ENCODE measurements at places on chromosomes 3 and 15. TPM values are rescaled to one million over a fixed set of nuclear protein-coding genes. Genes with fewer than 3 reads are reported as not detected.

TM4SF4 gene
- 0.89 TPM for total RNA-seq

ATP13A4 gene
- total RNA-seq: not detected

PROK2 gene
- total RNA-seq: not detected

FBXW12 gene
- total RNA-seq: not detected

ASTE1 gene
- total RNA-seq: 4.3 TPM

OR4F6 gene
- total RNA-seq: not detected

LMAN1L gene
- not detected for total RNA-seq

SLC22A14 gene
- not detected for total RNA-seq

FBN1 gene
- total RNA-seq: 620 TPM

DNA sequence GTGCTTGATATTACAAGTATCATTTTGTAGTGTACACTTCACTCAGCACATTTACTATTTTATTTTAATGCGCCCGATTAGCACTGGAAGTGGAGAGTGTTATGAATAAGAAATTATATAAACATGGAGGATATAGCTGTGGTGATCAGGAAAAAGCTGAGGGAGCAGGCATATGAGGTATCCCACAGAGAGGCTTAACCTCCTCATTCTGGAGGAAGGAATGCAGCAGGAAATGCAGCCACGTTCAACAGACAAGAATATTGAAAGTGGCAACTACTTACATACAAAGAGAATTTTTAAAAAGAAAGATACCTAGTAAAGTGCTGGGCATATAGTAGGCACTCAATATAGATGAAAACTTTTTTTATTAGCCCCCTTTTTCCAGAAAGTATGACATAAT is 166.0 kb upstream of the SATB1 start:
- DNase-seq: no peak

GRCh38 chr3:152295806-152296205 is 27.1 kb downstream of the MBNL1 start:
- no peak for DNase-seq

DNA sequence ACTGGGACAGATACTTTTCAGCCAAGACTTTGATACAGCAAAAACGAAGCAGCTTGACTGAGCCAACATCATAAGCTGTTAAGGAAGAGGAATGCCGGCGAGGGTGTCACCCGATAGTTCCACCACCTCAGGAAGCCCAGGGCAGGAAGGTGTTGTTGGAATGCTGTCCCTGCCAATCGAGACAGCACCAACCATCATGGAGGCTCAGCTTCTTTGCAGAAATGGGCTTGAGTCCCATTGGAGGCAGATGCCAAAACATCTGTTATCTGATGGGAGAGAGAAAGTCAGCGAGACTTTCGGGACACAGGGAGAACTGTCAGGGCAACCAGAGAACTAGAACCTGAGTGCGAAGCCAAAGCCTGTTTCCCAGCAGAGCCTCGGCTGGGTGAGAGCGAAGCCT is 50.7 kb downstream of the CA12 start:
- no peak for DNase-seq

DNA sequence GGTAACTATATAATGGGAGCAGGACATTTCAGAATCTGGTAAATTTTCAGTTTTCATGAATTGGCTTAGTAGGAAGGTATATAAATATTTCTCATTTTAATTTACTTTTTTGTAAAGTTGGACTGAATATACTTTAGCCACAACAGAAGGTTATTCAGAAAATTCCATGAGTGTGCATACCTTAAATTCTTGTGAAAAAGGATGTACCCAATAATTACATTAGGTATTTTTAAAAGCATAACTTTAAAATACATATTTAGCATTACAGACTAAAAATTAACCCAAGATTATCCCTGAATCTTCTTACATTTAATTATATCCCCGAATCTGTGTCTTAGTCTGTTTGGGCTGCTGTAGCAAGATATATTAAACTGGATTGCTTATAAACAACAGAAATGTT is 24.9 kb upstream of the ATP11B start:
- DNase-seq: no peak

- DNase-seq: no peak
These were observed 86.5 kb upstream of the TNFSF10 start for GRCh38 chr3:172609750-172610149.

DNA sequence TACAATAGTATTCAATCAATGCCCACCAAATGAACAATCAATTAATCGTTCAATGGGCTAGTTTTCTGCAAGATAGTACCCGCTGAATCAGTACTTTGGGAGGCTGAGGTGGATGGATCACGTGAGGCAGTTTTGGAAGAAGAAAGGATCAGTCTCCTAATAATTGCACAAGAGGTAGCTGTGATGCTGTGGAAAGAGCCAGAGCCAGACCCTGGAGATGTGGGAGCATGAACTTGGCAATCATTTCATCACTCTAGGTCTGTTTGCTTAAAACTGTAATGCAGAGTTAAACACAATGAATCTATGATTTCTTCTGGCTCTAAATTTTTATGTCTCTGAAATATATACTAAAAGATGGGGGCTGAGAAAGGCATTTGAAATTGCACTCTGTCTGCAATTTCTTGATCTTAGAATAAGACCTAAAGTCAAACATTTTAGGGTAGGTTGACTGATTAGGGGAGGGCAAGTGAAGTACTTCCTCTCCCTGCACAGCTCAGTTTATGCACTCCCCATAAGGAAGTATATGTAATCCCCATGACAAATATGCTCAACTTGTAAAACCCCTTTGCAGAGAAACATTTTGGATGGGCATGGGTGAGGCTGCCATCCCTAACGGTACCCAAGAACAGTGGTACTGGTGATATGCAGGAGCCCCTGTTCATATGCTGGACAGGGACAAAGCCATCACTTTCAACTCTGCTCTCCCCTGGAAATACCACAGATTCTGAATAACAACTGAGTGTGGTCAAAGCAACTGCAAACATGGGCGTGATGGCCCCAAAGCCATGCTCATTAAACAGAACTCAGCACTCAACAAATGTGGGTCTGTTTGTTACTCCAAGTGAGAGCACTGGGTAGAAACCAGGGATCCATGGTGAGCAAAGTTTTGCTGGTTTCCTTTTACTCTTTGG is 28.6 kb upstream of the SPATA12 start:
- DNase-seq: no peak

DNA sequence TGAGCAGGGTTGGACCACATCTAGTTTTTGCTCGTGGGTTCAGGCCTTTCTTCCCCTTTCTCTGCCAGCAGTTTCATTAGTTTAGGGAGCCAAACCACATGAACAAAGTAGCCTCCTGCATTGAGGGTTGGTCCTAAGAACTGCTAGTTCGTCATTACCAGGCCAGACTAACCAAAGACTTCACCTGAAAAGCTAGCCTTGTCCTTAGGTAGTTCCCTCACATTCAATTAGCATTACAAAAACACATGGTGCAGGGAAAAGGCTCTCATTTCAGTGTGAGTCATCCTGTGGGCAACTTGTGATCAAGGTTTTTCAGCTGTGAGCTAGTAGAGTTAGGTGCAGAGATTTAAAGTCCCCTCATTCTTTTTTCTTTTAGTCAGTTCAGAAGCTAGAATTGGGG is 279.3 kb upstream of the CTNNB1 start:
- no peak for DNase-seq

DNA sequence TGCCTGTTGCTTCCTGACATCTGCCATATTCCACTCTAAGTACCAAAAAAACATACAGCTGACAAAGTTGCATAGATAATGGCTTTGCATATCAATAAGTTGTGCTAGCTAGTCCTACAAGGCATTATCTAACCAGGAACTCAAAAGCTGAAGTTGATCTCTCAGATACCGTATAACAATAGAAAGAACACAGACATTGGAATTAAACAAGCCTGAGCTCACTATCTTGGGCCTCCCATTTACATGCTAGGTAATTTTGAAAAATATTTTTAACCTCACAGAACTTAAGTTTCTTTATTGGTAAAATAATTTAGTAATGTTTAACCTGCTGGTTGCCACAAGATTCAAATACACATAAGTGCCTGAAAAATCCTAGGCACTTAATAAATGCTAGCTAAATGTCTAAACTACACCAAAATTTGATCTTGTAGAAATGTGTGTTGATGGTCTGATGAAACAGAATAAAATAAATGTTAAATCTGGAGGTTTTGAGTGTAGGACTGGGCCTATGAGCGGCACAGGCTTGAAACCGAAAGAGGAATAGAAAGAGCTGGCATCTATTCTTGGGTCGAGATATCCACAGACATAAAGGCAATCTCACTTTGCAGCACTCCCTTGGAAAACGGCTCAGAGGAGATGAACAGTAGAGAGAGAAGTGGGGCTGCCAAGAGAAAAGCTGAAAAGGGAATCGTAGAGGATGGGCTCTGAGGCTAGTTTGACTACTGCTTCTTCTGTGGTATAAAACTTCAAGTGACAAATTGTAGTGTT is 29.9 kb upstream of the TTC14 start:
- DNase-seq: no peak

DNA sequence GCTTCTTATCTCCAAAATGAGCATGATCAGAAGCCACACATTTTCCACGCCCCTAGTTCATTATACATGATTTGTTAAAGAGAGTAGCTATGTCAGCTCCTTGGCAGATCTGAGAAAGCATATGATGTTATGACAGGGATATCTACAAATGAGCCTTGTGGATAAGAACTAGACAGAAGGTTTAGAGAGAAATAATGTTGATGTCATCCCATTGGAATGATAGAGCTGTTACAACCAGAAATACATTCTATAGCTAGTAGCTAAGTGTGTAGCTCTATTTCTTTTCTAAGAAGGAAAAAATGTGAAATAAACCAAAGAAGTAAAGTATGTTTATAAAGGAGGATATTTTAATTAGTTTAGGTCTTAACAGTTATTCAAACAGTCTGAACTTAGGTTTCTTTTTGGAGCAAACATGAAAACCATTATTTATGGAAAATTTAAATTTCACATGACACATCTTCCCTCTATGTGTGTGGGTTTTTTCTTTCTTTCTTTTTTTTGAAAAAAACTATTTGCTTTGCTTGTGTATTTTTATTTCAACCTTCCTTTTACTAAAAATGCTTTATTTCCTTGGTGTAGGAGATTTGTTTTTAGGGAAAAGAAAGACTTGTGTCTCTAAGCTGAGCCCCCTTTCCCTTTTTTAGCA is 167.7 kb downstream of the GHSR start:
- DNase-seq: peak; percentile 63

DNA sequence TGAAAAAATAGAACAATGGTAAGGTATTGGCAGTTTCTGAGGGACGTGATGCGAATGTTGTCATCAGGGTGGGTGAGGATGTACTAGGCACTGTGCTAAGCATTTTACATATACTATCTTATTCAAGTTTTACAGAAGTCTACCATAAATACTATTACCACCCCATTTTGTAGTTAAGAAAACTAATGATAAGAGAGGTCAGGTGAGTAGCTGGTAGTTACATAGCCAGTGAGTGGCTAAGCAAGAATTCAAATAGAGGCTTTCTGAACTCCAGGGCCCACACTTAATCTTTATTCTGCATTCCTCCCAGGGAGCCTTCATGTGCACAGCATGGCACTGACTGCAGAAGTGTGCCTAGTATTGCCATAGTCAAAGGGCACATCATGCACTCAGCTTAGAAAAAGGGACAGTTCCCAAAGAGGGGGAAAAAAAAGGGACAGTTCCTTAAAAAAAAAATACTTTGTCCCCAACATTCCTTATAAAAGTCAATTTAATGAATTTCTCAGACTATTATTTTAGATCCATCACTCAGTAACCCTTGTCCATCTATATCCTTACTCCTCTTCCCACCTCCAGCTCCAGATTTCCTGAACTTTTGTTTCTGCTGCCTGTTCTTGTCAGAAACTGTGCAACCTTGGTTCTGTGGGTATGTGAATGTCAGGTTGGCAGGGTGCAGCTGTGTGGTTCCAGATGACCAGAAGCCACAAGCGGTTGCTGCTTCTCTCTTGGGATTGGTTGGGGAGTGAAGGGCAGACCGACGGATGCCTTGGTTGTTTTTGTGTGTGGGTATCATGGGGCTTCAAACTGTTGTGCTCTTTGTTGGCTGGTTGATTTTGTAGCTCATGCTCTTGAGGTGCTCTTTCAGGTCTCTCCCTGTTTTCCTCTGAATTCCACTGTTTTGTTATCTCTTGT is 8.3 kb downstream of the MAPKBP1 start:
- DNase-seq: no peak

GRCh38 chr15:82532383-82532990 is 7.8 kb downstream of the RPS17 start:
- no peak for DNase-seq

DNA sequence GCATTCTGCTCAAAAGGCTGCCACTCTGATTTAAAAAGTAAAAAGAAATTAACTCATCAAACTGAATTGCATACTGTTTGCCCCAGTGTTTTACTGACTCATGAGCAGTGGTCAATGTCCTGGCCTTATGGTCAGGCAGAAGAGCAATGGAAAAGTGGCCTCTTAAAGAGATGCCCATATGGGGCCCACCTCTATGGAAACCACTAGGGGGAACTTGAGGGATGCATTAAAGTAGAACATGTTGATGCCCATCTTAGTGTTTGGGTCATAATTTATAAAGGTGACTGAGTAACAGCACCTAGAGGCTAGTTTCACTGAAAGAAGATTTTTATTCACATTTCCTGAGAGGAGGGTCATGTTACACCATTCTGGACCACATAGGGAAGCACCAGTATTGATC is 66.5 kb upstream of the RNU6-1 start:
- DNase-seq: peak; percentile 28

GRCh38 chr3:60912876-60913275 is 338.4 kb downstream of the FHIT start:
- DNase-seq: no peak

GRCh38 chr3:178850450-178851190 is 221.0 kb downstream of the ZMAT3 start:
- DNase-seq: no peak

- no peak for DNase-seq
These were observed 79.6 kb downstream of the SOX2 start for GRCh38 chr3:181791056-181791955.

DNA sequence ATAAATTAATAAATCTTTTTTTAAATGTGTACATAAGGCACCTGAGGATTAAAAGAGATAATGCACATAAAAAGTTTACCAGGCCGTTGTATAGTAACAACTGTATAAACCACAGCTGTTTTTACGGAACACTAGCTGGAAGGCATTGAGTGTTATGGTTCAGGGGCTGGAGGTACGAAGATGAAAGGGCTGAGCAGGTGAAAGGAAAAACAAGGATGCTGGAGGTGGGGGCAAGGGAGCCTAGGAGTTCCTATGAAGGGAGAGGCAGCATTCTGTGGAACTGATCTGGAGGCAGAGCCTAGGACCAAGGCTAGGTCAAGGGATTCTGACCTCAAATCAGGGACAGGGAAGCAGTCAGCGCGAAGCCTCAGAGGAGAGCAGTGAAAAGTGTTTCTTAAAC is 8.0 kb downstream of the SEMA5B start:
- DNase-seq: no peak

- DNase-seq: no peak
These were observed 43.0 kb upstream of the UTS2B start for GRCh38 chr3:191373327-191373726.

DNA sequence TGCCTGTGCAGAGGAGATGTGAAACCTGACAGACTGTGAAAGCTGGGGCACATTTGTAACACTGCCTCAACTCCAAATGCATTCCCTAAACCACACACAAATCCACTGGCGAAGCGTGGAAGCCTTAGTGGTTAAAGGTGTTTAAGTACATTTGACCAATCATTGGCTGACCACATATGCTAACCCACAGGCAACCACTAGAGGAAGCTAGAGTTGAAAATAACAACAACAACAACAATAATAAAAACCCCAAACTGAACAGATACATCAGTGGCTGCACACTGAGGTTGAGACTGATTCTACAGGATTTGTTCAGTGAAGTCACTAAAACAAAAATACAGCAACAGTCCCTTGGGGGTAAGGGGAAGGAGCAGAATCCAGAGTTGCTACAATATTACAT is 129.7 kb downstream of the TJP1 start:
- DNase-seq: no peak

- no peak for DNase-seq
These were observed 22.5 kb upstream of the THBS1 start for GRCh38 chr15:39558421-39558820.
